Stimulated activated CD4-positive, alpha-beta T cell treated with anti-CD3 and anti-CD28 coated beads, Interleukin-4, amount 100 ng/mL, for 48 hours (primary cell): ENCODE measurements at places on chromosomes 3 and 15.

DNA sequence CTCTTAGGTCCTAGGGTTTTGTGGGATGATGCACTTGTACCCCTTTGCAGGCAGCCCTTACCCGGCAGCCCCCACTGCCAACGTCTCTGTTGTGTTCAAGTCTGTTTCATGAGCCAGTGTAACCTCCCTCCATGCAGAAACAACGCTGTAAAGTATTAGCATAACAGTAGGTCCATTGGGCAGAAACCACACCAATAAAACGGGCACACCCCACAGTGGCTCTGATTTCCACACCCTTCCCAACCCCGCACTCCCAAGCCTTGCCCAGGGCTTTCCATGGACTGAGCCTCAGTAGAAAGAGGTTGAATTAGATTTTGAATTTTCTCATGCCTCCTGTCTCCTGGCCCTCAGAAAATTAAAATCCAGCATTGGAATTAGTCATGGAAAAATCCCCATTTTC lies 124.5 kb downstream of the CACNA1D start:
- no peak for DNase-seq

- no peak for DNase-seq
Observed at GRCh38 chr3:116000311-116000710, 377.0 kb downstream of the GAP43 start.

DNA sequence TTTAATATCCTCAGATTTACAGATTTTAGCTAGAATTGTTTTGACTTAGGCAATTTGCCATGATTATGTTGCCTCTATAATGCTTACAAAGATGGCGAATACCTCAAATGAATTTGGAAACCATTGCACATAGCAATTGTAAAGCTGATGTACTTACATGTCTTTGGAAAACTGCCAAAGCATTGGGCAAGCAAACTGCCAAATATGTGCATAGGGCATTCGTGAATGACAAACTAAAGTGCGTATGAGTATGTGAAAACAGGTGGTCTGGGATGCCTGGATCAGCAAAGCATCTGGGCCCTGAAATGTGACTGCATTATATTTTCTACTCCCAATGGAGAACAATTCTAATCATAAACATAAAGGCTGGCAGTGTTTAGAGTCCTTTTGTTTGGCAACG lies 445.3 kb upstream of the ROBO1 start:
- no peak for DNase-seq

GRCh38 chr3:60323651-60324050 lies 927.6 kb downstream of the FHIT start:
- DNase-seq, result no peak

DNA sequence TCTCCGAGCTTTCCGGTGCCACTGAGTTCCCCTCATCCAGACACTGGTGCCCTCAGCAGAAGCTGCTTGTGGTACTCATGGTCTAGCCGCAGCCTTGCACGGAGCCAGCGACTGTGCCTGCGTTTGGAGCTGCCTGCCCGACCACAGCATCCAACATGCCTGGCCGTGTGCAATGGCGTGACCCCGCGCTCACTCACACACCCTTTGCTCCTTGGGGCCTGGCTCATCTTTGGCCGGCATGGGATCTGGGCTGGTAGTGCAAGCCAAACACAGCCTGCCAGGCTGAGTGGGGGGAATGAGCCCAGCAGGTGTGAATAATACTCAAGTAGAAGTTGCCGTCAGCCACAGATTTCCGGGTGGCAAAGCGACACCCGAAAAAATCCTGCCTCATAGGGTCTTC lies 1178.7 kb upstream of the GBE1 start:
- no peak for DNase-seq

GRCh38 chr15:90691369-90691768 lies 25.8 kb upstream of the BLM start:
- no peak for DNase-seq

DNA sequence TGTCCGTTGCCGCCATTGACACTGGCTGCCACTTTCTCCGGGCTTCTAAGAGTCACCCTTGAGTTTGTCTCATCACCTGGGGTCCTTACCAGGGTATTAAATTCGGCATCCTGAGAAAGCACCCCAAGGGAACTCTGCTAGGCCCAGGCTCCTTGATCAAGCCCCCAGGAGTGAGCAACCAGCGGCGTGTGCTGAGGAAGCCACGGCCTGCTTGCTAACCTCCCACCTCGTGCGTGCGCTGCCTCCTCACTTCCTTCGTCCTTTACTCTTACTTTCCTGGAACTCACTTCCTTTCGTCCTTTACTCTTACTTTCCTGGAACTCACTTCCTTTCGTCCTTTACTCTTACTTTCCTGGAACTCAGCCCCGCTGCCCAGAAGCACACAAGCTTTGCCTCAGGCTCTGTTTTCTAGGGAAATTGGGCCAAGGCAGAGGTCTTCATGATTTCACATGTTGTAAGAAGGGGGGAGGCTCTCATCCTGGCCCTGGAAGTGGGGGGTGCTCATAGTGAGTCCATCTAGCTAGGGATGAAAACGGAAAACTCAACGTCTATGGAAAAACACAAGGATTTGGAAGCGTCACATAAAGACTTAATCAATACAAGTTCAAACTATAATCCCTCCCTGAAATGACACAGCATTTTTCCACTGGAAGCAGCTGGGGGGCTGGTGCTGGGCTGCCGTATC lies 36.7 kb upstream of the BDH1 start:
- no peak for DNase-seq

- no peak for DNase-seq
Observed at GRCh38 chr3:131348911-131349310, 32.7 kb upstream of the NUDT16 start.
